Cortex of kidney (tissue), 1 donor: ENCODE measurements at places on chromosomes 5 and 9.

GRCh38 chr5:92749943-92750342 is 831.1 kb downstream of the NR2F1-AS1 start:
- no peak for DNase-seq

GRCh38 chr5:109923205-109923604 is 233.5 kb downstream of the MAN2A1 start:
- no peak for DNase-seq

- no peak for DNase-seq
Observed at GRCh38 chr9:125513668-125514413, 193.2 kb downstream of the MAPKAP1 start.

- no peak for DNase-seq
Observed at GRCh38 chr5:180467028-180467975, 26.9 kb upstream of the CNOT6 start.

DNA sequence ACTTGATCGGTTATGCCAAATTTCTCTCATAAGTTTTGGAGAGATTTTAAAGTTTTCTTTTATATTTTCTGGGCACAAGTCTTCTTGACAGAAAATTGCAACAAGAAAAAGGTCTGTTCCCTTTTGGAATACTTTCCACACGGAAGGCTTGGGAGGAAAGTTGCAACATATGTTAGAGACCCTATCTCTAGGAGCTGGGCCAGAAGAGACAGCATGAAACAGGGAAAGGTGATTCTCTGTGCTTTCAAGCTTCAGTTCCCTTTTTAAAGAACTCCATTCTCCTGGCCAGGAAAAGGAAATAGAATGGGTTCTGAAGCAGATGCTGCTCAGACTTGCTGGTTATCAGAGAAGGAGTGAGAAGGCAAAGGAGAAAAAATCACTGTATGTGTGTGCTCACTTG is 368.3 kb downstream of the SPATA31D1 start:
- no peak for DNase-seq

- DNase-seq: no peak
Observed at GRCh38 chr5:168608821-168609220, 29.7 kb upstream of the PANK3 start.

GRCh38 chr9:124306098-124306735 is 48.5 kb downstream of the NEK6 start:
- no peak for DNase-seq

DNA sequence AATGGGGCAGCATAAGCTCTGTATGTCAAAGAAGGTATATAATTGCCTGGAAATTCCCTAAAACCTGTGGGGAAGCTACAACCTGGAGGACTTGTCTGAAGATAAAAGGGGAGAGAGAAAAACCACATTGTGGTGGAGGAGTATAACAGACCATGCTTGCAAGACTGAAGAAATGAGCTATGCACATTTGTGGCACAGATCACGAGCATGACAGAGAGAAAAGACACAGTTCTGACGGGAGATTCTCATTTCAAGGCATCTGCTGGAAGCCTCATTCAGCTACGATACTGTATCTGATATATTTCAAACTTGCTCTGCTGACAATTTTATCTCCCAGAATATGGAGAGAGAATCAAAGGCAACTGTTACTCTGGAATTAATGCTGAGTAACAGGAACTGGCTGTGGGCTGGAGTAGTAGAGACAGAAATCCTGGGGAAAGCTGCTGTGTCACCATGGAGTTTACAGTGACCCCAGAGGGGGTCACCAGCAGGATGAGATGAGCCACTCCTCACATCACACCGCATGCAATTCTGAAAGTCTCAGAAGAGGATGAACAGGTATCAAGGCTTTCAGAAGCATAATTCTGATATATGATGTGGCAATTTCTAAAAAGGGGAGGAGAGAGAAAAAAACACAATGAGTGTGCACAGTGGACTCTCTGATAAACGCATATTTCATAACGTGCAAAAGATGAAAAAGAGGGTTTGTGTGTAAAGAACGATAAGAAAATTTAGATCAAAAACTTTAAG is 528.8 kb downstream of the IRX1 start:
- DNase-seq: no peak

GRCh38 chr9:28056006-28056405 is 482.7 kb upstream of the C9orf72 start:
- no peak for DNase-seq

DNA sequence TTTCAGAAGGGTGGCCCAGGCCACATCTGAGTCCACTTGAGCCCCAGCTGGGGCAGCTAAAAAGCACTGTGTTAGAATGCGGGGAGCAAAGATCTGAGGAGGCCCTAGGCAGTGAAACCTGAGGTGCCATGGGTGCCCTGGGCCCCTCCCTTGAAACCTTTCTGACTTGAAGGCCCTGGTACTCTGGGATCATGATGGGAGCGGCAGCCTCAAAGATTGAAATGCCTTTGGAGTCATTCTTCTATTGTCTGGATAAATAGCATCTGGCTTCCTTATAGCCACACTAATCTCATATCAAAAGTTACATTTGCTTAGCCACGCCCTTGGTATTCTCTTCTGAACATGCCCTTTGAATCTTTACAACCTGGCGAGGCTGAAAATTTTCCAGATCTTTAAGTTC is 7.7 kb upstream of the SEMA5A start:
- DNase-seq: no peak

- no peak for DNase-seq
Observed at GRCh38 chr5:112418659-112419163, 366 bp downstream of the EPB41L4A start.

GRCh38 chr9:123391233-123391632 is 35.2 kb downstream of the CRB2 start:
- DNase-seq: no peak
